ENCODE measurements at places on chromosomes 16 and 17. TPM values are rescaled to one million over a fixed set of nuclear protein-coding genes. Genes with fewer than 3 reads are reported as not detected.

Gene WNT3
- 1.6 TPM for total RNA-seq

Gene KRT39
- total RNA-seq: not detected

Gene ASPHD1
- total RNA-seq: 1.2 TPM

Gene MAPT
- total RNA-seq: 0.09 TPM

Gene ACAP1
- 0.66 TPM for total RNA-seq

Data from endothelial cell of coronary artery (primary cell).